Activated B cell treated with CpG ODN at 0.5 μM for 24 hours (primary cell): ENCODE measurements at places on chromosomes 2 and 18. TPM values are rescaled to one million over a fixed set of nuclear protein-coding genes. Genes with fewer than 3 reads are reported as not detected.
A peak's percentile ranks its signal among the peaks of the same experiment; 100 is the strongest.

The FMNL2 gene
- total RNA-seq = 2.8 and 4.0 TPM in 2 replicates

The TUBB8B gene
- 0.22 TPM in 1 of 2 replicates, not detected in the other for total RNA-seq

The GCFC2 gene
- 26.2 and 27.5 TPM in 2 replicates for total RNA-seq

The COL6A3 gene
- 0.02 and 0.05 TPM in 2 replicates for total RNA-seq

The CLK1 gene
- total RNA-seq = 173 and 203 TPM in 2 replicates

The UGT1A8 gene
- not detected in 2 replicates for total RNA-seq

The CTAGE1 gene
- total RNA-seq = not detected in 2 replicates

The FAP gene
- total RNA-seq = not detected in 2 replicates

The MRO gene
- not detected in 2 replicates for total RNA-seq

The TRIM54 gene
- not detected in 2 replicates for total RNA-seq

- no peak for DNase-seq
These were observed 8.6 kb upstream of the RND3 start for GRCh38 chr2:150495993-150496627.

DNA sequence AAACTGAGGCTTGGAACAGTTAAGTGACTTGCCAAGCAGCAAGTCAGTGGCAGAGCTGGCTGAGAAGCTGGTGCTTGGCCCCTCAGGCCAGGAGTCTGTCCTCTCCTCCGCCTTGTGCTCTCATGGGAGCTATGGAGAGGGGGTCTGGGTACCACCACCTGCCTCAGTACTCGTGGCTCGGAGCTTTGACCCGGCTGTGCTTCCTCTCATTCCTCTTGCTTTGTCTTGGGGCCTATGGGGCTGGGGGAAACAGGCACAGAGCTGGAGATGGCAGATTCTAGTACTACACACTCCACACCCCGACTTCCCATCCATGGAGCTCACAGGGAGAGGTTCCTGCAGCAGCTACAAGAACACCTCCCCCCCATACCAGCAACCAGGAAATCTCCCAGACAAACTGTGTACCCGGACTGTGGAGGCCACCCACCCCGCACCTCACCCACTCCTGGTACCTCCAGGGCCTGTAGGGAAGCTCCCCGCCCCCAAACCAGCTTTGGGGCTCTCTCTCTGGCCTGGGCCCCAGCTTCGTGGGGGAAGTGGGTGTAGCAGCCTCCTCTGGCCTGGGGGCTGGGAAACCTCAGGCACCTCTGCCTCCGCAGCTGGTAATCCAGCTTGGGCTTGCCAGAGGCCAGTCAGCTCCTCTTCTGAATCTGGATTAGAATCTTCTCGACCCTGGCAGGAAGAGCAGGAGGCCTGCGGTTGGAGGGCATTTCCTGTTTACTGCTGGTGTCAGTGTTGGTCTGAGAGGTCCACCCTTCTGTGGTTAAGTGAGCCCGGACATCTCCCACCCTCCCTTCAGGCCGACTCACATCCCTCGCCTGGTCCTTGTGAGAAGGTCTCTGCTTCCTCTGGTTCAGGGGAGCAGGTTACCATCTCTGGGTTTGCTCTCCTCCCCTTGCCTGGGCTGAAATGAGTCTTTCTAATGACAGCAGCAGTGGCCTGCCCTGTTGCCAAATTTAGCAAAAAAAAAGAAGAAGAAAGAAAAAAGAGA, 22.3 kb upstream of the RHOB start:
- DNase-seq = no peak

DNA sequence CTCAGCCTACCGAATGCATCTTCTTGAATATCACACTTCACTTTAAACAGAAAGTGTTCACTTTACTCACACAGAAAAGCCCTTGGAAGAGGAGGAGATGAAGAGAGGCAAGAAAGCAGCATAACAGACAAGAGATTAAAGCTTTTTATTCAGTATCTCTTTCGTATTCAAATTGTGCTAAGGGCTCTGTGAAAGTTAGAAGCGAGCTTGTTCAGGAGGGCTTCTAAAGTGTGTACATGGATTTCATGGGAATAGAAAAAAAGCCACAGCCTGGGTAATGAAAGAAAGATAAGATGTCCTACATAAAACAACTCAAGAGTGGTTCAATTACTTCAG, 531.9 kb downstream of the TMEM182 start:
- DNase-seq = no peak

GRCh38 chr2:232315049-232315922, 63.3 kb upstream of the ALPP start:
- DNase-seq = peak; percentile 41

DNA sequence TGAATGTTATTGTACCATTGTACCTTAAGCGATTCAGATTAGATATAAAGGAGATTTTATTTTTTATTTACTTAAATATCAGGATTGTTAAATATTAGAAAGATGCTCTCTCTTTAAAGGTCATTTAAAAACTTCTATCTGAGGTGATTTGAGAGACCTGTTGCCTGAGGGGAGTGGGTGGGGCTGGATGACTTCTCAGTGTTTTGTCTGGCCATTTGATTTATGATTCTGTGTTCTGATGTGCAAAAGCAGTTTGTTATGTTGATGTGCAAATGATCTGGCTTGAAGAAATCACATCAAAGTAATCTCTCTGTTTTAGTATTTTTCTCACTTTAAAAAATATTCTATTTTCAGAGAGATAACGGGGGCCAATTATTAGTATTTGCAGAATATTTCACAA, 370.8 kb downstream of the NUP35 start:
- no peak for DNase-seq

- no peak for DNase-seq
These were observed 80.2 kb downstream of the SLC8A1 start for GRCh38 chr2:40371525-40372282.

- DNase-seq = no peak
These were observed 37.7 kb downstream of the FOSL2 start for GRCh38 chr2:28430377-28430765.

DNA sequence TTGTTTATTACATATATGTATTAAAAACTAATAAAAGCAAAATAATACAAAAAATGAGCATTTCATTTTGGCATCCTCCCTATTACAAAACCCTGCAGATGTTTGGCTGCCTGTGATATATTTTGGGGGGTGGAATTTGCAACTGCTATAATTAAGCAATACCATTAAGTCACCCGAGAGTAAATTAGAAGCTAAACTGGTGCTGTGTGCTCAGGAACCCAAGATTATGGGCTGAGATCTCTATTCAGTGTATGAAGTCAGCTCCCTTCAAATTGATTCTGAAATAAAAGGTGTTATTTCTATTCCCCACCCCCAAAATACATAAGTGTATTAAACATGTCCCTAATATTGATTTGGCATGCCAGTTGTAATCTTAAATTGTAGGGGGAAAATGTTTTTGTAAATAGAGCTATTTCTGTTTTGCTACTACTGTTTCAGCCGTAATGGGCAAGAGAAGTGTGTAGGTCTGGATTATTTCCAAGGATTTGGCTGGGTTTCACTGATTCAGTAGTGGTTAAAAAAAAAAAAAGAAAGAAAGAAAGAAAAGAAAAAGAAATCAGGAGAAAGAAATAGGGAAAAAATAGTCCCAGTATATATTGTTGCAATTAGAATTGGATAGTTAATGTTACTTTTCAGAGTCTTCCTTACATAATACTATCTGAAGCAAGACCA, 110.9 kb downstream of the SS18 start:
- no peak for DNase-seq

DNA sequence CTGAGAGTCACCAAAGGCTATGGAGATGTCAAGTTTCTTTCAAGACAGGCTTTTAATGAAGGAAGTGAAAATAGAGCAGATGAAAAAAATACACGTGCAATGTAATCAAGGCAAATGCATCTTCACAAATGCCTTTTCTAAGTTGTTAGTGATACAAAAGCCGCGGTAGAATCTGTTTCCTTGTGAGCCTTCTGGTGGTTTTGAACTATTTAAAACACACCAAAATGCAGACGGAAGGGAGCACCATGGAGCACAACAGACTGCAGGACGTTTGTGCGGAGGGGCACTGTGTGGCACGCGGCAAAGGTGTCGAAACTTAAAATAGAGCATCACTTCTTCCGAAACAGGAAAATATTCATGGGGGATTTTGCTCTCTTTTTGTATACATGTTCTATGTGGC, 65.0 kb upstream of the BOD1L2 start:
- DNase-seq = no peak

DNA sequence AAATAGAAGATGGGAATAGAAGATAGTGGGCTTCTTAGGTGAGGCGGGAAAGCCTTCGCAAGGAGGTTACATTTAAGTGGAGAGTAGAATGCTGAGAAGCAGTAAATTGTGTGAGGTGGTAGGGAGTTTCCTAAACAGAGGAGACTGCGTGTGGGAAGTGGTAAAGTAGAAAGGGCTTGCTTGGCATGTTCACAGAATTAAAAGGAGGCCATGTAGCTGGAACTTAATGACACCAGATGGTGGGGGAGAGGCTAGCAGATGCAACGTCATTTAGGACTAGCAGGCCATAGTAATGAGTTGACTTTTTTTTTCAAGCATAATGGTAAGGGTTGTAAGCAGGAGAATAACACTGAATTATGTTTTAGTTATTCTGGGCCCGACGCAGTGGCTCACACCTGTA, 13.0 kb upstream of the RTN4 start:
- DNase-seq = no peak

DNA sequence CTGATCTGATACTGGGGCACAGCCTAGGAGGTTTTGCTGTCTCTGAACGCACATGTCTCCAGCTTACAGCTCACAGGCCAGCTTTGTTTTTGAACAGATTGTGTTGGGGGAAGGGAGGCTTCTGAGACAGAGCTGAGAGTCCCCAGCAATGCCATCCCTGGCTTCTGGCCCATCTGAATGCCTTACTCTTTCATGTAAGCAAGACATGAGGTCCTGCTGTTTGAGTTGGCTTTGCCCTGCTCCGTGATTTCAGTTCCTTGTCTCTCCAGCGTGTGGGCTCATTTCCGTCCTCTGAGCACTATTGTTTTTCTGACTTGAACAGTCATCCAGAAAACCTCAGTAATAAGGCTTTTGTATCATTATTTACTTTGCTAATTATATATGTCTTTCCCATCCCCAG, 194.9 kb upstream of the TNP1 start:
- DNase-seq = no peak

- DNase-seq = no peak
These were observed 44.3 kb upstream of the REL start for GRCh38 chr2:60837123-60837522.

- DNase-seq = no peak
These were observed 41.6 kb downstream of the MGAT5 start for GRCh38 chr2:134295441-134295840.

DNA sequence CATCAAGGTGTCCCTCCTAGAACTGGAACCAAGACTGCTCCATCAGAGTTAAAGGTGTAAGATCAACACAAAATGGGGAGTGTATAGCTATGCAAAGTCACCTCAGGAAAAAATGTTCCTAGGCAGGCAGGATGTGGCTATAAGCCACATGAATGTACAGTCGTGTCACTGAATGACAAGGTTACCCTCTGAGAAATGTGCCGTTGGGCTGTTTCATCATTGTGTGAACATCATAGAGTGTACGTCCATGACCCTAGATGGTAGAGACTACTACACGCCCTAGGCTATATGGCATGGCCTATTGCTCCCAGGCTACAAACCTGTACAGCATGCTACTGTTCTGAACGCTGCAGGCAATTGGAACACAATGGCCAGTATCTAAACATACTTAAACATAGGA, 24.5 kb downstream of the TYMS start:
- DNase-seq = no peak

DNA sequence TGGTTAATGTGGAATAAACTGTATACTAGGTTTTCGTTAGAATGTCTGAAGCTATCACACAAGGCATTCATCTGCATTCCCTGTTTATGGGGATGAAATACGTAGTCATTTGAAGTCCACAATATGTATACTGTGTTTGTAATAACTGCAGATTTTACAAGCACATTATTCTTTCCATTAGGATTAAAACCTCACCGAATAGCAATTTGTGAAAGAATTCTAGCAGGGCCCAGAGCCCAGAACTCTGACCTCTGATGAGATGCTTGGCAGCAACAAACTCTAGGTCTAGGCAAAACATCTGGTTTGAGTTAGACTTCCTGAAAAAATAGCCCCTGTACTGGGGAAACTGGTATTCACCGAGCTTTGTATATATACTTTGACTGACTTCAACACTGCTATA, 158.2 kb downstream of the SRBD1 start:
- DNase-seq = no peak

DNA sequence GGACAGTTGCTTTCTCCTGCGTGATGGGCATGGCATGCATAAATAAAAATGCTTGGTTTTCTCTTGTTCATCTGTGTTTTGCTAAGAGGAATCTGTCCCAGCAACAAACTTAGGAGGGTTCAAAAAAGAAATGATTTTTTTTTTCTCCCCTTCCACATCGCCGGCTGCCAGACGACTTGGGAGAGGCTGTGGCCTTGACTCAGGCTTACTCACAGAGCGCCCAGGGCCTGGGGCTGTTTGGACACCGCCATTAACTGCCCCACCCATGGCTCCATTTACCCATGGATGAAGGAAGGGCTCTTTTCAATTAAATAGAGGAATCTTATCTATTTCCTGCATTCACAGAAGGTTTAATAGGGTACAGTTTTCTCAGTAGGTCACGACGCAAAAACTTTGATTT, 22.3 kb upstream of the SERPINB5 start:
- DNase-seq = no peak

DNA sequence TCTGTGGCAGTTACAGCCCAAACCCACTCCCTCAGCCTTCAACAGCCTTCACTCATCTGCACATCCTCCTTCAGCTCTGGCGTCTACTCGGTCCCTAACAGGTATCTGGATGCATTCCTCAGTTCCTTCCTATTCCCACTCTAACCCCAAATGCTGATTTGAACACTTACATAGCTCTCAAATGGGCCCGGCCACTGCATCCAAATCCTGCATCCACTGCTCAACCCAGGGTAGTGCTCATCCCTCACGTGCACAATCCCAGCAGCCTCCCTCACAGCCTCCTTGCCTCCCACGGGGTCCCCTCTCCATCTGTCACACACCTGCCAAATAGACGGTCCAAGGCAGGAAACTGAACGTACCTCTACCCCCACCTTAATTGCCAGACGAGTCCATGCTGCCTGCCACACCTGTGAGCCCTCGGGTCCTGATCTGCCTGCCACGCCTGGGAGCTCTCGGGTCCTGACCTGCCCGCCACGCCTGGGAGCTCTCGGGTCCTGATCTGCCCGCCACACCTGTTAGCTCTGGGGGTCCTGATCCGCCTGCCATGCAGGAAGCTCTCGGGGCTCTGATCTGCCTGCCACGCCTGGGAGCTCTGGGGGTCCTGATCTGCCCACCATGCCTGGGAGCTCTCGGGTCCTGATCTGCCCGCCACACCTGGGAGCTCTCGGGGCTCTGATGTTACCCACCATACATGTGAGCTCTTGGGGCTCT, 9.9 kb downstream of the OR6B3 start:
- no peak for DNase-seq

DNA sequence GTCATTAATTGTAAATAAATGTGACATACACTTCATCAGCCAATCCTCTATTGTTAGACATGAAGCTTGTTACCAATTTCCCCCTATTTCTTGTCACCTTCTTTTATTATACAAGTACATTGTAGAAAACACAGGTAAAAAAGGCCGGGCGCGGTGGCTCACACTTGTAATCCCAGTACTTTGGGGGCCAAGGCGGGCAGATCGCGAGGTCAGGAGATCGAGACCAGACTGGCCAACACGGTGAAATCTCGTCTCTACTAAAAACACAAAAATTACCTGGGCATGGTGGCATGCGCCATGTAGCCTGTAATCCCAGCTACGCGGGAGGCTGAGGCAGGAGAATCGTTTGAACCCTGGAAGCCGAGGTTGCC, 42.7 kb upstream of the UBE2F start:
- DNase-seq = no peak
